ENCODE measurements at places on chromosomes 11 and 22.

DNA sequence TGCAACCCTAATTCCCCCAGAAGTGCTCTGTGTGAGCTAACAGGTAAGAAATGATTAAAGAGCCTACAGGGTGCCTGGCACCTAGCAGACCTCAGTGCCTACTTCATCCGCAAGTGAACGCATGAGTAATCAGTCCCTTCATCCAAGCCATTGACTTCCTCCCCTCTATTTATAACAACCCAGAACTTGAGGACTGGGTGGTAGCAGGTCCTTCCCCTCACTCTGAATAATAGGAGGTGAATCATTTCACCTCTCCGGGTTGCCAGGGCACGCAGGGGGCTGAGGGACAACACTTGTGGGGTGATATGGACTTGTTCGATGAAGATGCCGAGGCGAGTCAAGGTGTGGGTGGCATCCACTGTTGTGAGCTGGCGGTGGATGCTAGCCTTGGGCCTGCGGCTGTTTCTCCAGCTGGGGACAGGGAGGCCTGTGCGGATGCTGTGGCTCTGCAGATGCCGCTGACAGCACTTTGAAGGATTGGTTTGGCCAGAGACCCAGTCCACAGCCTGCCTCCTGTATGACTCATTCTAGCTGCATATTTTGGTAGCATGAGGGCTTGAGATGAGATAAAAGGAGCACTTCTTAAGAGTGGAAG is 11.7 kb upstream of the SORL1-AS1 start:
- DNase-seq = no peak

GRCh38 chr11:57815877-57816276 is 54.3 kb downstream of the CTNND1 start:
- no peak for DNase-seq

DNA sequence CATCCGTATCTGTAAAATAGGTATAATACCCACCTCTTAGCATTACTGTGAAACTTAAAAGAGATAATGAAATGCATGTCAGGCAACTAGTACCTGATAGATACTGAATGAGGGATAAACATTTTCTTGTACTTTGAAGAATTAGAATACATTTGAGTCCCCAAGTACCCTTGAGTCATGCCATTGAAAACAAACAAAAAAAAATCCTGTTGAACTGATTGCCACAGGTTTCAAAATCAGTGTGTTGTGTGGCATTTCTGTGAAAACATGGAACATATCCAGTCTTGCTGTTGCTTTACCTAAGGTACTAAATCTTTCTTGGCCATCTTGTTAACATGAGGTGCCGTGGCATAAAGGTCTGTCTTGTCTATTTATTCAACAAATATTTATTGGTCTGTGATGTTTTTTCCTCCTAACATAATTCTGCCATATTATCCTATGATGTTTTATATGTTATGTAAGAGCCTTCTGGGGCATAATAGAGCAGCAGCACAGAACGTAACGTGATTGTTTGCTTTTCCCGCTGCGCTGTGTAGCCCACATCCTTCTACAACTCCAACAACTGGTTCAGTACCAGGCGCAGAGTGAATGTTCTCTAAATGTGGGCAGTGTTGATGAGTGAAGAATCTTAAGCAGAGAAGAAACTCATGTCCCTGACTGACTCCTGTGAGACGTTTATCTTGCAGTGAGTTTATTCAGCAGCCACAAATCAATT is 79.3 kb upstream of the RAB1B start:
- peak; percentile 25 for DNase-seq

- DNase-seq = no peak
Measured at GRCh38 chr11:330307-330693, 9.6 kb upstream of the IFITM3 start.

DNA sequence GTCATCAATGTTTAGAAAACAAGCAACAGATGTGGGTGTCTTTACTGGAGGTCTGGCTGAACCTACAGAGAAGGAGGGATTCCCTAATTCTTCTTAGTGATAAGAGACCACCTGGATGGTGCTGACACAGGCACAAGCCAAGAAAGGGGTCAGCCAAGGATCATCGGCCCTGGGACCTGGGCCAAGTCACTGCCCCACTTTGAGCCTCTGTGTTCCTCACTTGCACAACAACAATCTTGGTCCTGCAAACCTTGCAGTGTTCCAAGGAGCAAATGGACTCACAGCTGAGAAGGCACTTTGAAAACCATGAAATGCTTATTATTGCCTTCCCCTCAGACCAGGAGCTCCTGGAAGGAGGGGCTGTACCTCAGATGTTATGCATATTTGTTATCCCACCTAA is 7.0 kb upstream of the KCNE3 start:
- no peak for DNase-seq

DNA sequence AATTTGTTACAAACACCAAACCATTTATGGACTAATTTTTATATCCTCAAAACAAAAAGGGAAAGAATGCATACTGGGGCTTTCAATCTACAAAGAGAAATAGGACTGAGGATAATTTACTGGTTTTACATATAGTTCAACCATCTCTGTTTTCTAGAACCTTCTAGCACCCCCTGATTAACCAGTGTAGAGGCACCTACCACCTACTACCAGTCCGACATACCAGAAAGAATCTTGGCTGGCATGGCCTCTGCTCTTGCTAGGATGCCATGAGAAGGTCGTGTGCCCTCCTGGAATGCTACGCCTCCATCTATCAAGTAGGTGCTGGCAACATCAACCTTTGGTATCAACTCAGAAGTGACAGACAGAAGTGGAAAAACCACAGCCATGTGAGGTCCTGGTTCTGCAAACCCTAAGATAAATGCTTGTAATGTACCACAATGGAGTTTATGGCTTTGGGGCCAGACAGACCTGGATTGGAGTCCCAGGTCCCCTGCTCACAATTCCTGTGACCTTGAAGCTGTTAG is 28.2 kb downstream of the MYH9 start:
- DNase-seq = no peak

- DNase-seq = no peak
Measured at GRCh38 chr11:17703951-17704350, 15.4 kb upstream of the MYOD1 start.

DNA sequence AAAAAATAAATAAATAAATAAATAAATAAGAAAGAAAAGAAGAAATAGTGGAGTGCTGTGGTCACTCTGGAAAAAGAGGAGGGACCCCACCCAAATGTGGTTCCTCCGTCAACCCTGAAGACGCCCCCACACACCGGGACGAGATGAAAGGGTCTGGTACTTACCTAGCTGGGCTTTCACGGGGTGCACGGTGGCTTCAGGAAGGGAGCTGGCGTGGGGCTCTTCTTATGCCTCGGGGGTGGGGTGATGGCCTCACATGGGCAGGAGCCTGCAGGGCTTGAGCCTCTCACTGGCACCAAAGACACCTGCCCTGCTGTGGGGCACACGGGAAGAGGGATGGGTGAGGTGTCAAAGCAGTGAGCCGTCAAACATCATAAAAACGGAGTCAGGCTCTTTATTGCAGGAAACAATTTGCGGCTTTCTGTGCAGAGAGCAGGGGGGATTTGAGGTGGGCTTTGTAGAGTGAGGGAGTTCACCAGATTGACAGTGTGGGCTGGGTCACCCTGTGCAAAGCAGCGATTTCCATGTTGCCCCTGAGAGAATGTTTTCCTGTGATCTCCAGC is 28.0 kb upstream of the KRTAP5-6 start:
- DNase-seq = no peak

DNA sequence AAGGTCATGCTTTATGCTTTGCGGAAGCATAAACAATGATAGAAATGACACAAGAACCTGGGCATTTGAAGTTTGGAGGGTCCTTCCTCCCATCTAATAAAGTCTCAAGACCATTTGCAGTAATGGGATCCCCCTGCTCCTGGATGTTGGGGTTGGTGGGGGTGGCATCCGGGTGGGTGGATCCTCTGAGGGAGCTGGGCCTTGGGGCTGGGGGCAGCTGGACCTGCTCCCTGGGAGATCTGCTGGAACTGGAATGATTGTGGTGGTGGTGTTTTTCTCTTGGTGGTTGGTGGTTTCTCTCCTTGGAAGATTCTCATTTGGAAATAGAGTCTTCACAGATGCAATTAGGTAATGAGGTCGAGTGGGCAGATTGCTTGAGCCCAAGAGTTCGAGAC is 2.2 kb upstream of the NAP1L4 start:
- DNase-seq = no peak

- peak; percentile 83 for DNase-seq
Measured at GRCh38 chr11:129895126-129896041, at the start of gene NFRKB. TSS of gene NFRKB (minus strand) at chr11:129895578. CDS start at chr11:129892849, 2,729 bp downstream.

GRCh38 chr11:8740129-8740528 is 57.5 kb downstream of the RPL27A start:
- DNase-seq = no peak

DNA sequence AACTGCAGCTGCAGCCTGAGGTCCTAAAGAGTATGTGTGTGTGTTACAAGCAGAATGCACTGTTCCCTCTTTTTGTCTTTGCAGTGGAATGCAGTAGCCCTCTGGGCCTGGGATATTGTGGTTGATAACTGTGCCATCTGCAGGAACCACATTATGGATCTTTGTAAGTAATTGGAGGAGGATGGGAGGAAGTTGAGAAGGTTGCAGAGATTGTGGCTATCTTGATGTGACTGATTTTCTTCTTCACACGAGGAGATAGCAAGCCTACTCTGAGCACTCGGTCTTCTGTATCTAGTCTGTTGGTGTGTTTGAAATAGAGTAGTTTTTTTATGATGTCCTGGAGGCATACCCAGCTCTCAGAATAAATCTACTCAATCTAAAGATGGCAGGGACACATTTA is 2.3 kb downstream of the RBX1 start:
- DNase-seq = no peak

GRCh38 chr11:69010964-69011623 is 2.0 kb downstream of the MRGPRF start:
- no peak for DNase-seq

DNA sequence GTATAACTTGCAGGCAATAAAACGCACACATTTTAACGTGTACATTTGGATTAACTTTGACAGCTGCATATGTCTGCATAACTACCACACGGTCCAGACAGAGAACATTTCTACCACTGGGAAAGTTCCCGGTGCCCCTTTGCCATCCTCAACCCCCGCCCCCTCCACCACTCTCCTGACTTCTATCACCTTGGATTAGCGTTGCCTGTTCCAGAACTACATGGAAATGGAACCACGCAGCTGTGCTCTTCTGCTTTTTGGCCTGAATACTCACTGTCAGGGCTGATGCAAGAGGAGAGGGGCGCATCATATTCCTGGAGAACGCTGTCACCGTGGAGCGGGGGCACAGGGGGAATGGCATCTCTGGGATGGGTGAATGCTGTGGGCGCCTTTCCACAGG is 62.1 kb downstream of the LRP5 start:
- DNase-seq = no peak

DNA sequence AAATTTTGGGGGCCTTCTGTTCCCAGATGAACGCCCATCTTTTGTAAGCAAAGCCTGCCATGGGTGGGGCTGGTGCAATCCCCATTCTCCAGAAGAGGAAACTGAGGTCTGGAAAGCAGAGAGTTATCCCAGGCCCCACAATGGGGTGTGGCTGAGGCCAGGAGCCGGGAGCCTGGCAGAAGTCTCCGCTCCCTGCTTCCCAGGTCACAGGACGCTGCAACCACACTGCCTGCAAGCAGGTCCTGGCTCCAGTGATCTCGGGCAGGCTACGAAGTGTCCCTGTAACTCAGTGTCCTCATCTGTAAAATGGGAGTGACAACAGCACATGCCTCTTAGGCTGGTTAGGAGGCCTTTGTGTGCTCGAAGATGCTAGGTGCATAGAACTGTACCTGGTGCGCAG is 1.7 kb downstream of the PLCB3 start:
- no peak for DNase-seq

DNA sequence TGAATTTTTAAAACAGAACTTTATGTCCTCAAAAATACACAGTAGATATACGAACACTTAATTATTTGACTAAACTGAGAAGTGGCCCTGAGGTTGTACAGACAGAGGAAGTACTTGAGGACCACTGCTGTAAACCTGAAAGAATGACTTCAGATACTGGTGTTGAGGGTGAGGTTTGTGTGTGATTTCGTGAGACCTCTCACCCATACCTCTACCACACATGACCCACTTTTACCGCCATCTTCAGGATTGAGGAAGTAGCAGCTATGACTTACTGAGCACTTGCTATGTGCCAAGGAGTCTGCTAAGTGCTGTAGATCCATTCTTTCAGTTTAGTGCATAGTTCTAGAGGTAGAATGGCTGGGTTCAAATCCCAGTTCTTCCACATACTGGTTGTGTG is 21.9 kb downstream of the MMP13 start:
- DNase-seq = no peak

- no peak for DNase-seq
Measured at GRCh38 chr11:13343067-13343466, 65.5 kb downstream of the BMAL1 start.
